ENCODE measurements at places on chromosomes 1 and 21.

DNA sequence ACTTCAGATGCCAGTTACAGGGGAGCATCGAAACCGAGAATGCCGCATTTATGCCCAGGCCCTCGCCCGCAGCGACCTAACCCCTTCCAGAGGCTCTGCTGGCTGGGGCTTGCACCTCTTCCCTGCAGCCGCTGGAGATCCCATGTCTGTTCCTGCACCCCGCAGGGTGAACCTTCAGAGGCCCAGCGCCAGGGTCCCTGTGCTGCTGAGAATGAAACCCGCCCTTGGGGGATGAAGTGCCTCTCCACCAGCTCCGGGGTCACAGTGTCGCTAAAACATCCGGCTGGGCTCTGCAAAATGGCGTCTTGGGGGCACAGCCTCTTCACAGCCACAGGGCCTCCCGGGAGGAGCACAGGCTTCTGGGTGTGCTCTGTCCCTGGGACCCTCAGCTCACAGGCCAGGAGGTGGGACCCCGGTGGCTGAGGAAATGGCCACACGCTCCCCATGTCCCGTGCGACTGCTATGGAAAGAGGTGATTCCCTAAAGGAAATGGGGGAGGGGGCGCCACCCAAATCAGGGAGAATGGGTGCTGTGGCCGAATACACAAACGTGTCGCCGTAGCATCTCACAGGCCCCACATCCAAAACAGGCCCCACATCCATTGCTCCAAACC, 39.9 kb upstream of the TSPEAR start:
- no peak for DNase-seq

GRCh38 chr1:24752305-24752704, 7.1 kb downstream of the CLIC4 start:
- no peak for DNase-seq

DNA sequence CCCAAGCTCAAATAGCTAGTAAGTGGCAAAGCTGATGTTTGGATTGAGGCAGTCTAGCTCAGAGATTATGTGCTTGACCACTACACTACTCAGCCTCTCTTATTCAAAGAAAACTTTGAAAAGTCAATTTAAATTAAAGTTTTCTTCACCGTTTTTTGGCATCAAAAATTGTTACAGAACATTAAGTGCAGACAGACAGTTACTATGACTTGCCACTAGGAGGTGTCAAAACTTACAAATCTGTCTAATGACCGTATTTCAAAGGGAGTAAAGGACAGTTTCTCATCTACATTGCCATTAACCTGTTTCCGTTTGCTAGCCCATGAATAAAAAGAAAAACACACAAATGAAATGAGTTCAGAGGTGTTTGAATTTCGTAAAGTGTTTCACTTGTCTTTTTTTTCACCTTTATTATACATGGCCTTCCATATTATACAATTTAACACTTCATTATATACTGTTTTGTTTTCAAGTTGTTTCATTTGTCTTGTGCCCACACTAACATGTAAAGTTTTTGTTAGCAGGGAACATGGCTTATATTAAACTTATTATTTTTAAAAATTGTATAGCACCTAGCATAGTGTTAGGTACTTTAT, 57.4 kb upstream of the MTF2 start:
- peak; percentile 40 for DNase-seq

- no peak for DNase-seq
Measured at GRCh38 chr1:56329970-56330369, 249.4 kb downstream of the PLPP3 start.

DNA sequence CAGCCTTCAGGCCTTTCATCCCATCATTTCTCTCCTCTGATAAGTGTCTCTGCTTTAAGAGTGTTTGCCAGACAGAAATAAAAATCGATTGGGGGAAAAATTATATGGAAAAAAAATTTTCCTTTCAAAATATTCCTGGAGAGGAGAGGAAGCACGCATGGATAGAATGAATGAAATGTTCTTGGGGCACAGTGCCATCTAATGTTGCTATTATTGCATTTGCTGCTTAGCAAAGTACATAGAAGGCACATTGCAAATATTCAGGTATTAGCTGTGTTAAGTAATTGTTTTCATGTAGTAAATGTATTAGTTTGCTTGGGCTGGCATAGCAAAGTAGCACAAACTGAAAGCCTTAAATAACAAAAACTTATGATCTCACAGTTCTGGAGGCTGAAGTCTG, 18.1 kb downstream of the B3GALT5 start:
- peak; percentile 40 for DNase-seq

DNA sequence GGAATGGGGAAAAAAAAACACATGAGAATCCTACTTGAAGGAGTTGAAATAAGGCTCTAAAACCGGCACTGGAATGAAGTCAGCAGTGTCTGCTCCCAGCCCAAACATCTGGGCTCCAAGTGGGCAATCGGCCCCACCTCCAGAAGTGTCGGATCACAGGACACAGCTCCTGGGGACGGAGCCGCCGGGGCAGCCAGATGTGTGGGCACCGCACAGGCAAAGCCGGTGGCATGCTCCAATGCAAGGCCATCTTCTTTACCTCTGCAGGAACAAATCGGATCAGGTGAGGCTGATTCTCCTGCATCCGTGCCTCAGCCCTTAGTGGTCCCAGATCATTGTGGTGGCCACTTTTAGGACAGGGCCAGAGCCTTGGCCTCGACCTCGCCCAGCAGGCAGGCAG, 156.7 kb downstream of the PRDM16 start:
- no peak for DNase-seq

DNA sequence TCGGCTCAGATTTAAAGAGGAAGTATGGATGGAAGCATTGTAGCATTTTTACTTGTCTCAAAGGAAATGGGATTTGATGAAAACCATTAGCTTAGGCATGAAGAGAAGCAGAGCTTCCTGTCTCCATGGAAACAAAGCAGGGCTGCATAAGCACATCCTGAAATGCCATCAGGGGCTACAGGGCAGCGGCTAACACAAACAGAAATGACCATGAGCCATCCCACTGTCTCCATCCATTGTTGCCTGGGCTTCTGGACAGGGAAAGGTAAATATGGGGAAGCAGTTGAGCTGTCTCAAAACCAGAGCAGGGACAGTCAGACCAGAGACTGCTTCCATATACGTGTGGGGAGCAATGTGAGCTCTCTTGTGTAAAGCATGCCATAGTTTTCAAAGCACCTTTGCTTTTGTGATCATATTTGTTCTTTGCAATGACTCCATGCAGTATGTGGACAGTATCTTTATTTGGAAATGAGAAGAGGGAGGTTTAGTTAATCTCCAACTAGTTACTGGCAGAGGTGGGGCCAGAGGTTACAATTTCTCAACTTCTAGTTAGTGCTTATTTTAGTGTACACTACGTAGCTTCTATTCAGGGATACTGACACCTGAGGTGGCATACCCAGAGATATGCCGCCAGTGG, 176.1 kb downstream of the CACNA1E start:
- no peak for DNase-seq

DNA sequence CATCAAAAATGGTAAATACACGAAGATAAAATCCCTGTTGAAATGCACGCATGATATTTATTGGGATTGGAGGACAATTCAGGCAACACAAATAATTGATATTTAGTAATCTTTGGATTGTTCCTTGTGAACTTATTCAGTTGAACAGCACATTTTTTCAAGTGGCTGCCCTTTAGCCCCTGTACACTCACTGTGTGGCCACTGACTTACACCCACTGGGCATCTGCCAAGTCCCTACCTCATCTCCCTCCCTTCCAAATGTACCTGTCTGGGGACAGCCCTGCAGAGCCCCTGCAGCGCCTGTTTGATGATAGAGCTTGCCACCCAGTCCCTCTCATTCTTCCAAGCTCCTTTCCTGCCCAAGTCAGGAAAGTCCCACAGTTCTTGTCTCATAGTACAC, 154.3 kb downstream of the GLUL start:
- DNase-seq, result no peak

- no peak for DNase-seq
Measured at GRCh38 chr1:28606771-28607170, 14.7 kb downstream of the RAB42 start.

DNA sequence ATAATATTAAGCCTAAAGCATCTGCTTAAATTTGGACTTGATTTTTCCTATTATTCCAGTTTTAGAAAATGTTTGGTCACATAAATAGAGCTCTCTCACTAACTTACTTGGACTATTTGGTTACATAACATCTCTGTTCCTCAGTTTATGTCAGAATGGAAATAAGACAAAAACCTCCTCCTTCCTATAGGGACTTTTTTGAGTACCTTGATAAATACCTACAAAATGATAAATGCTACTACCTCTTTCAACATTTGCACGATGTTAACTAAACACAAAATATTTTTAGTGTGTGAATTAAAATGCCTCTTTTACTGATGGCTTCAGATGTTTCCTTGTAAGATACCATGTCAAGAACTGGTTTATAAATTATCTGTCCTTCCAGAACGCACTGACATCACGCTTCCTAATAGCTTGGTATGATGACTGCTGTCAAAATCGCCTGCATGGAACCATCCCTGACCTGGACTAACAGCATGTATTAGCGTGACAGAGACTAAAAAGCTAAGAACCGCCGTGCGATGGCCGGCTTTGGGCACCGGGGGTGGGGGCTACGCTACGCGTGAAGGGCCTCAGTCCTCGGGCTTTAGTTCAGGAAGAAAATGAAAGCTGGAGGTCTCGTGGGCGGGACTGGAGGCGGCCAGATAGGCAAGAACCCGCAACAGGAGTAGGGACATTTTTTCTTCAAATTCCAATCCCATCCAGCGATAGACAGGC, 133.2 kb upstream of the BARHL2 start:
- DNase-seq, result peak; percentile 2

DNA sequence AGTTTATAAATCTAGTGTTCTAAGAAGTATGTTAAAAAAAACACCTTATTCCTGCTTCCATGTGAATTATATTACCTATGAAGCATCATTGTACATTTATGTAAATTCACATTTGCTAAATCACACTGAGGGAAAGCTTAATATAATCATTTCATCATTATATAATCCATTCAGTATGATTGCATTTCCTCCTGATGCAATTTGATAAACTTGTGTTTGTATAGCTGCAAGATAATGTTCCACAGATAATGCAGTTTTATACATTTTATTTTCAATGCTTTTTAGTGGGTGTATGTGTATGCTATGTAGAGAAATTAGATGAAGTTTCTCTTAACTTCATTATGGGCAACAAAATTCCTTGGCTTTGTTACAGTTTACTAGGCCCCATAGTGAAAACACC, 79.6 kb downstream of the HS2ST1 start:
- DNase-seq, result no peak

- DNase-seq, result no peak
Measured at GRCh38 chr1:54814571-54814970, 13.4 kb upstream of the TTC22 start.

Data from fibroblast of skin of right quadriceps (primary cell).